ENCODE measurements at places on chromosomes 2 and 18.

GRCh38 chr18:11751341-11752115 lies 62.5 kb downstream of the GNAL start:
- DNase-seq, result no peak

- DNase-seq, result no peak
These were observed 15.5 kb downstream of the NFE2L2 start for GRCh38 chr2:177249038-177249437.

GRCh38 chr2:224946895-224947294 lies 95.4 kb downstream of the DOCK10 start:
- DNase-seq, result peak; percentile 90

GRCh38 chr2:107986278-107987217 lies at the start of gene SLC5A7:
SLC5A7 (plus strand) TSS chr2:107986524; CDS start chr2:107988156, 1,632 bp downstream.
- no peak for DNase-seq

DNA sequence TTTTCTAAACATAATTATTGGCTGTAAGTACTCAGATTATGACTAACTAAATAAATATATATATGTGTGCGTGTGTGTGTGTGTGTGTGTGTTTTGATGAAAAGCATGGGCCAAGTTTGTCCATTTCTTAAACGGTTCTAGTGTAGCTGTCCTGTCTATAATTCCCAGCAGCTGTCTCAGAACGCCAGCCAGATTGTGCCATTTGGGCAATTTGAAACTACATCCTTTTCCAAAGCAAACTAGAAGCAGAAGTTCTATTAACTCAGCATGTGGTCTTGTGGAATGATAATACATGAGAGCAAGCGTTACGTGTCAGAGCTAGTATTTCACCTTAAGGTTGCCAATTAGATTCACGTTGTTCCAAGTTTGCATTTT lies 1.7 kb downstream of the ARHGAP28 start:
- peak; percentile 55 for DNase-seq

DNA sequence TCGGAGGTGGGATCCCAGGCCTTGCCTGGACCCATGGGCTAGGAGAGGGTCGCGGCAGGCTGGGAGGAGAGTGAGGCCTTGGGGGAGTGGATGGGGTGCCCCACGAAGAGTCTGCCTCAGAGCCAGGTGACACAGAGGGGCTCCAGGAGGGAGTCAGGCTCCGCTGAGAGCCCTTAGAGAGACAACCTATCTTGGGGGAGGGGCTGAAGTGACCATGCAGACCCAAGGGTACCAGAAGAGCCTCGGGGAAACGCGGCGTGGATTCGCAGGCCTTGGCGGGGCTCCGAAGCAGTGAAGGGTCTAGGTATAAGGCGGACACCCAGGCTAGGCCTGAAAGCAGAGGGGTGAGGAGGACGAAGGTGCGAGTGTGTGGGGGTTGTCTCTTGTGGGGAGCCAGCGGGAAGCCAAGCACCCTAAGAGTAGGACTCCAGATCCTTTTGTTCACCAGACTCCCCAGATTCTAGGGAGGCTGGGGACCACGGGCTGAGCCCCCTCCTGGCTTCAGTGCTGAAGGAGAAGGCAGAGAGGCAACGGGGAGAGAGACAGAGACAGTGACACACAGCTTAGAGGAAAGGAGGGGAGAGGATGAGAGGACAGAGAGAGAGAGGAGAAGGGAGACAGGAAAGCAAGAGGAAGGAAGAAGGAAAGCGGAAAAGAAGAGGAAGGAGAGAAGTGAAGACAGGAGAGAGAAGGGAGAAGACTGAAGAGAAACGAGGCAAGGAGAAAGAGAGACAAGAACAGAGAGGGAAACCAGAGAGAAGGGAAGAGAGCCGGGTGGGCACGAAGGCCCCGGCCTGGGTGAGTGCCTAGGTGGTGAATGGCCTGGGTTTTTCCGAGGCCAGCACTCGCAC lies 1.1 kb upstream of the HOXD11 start:
- DNase-seq, result no peak

GRCh38 chr2:219472629-219473187 lies 26.0 kb upstream of the GMPPA start:
- no peak for DNase-seq

DNA sequence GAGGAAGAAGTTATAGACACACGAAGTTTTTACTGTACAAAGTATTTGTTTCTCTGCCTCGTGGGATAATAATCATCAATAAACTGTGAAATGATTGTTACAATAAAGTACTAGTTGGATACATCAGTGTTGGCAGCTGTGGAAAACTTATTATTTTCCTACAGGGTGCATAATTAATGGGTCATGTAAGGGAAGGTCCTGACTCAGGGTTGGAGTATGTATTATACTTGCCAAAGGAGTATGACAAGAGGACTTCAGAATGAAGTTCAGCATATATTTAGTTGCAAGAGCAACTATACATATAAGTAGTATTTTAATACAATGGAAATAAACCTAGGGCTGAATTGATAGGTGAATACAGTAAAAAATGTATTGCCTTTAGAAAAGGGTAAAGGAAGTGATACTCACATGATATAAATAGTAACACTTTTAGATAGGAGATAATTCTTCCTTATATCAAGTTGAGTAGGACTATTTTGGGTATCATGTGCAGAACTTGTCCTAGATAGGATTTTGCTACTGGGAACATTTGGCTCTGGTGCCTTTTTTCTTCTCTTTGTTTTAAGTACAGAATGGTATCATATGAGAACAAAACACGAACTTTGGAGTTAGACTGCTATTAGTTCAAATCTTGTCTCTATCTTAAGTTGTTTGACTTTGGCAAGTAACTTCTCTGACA lies 79.1 kb downstream of the PLCL1 start:
- DNase-seq, result peak; percentile 47

DNA sequence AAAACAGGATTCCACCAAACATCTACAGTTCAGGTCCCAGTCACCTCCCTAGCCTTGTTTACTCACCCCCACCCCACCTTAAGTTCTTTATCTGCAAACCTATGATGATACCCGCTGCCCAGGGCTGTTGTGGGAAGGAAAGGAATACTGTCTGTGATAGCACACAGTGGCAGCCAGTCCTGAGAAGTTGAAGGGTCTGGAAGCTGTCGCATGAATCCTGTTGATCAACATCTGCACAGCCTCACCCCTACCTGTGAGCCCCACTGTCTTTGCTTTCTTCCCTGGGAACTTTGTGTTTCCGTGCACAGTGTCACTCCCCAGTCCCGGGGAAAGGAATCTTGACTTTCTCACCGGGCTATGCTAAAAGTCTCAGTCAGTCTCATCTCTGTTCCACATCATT lies 160.7 kb upstream of the EPAS1 start:
- DNase-seq, result no peak

- DNase-seq, result no peak
These were observed 804.3 kb downstream of the RNF144A start for GRCh38 chr2:7721413-7721995.

- no peak for DNase-seq
These were observed 19.4 kb downstream of the AAK1 start for GRCh38 chr2:69624131-69624530.

GRCh38 chr2:53620981-53621380 lies 146.6 kb upstream of the CHAC2 start:
- DNase-seq, result no peak

- DNase-seq, result no peak
These were observed 128.3 kb downstream of the DNER start for GRCh38 chr2:229586012-229586411.

DNA sequence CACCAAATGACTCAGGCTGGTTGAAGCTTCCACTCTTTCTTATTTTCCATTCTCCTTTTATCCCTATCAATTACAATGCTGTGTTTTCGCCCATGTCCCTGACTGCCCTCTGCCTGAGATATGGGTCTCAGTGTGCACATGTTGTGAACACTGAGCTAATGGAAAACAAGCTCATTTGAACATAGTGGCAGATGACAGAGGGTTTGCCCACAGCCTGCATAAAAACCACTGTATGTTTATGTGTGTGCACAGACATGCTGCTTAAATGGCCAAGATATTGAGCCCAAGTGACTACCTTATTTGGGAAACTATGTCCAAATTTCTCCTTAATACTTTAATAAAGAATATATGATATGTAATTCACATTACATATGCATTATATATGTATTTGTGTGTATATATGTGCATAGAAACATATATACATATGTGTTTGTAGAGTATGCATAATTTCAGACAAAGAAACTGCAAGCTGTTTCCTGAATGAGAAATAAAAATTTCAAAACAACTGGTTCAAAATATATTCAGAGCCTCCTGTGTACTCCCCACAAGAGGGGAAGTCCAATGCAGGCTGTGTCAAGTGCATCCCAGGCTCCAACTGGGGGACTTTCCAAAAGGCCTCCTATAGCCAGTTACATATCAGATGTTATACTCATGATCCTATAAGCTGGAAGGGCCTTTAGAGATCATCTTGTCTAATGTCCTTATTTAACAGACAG lies 92.7 kb upstream of the CD302 start:
- DNase-seq, result no peak

GRCh38 chr2:73269686-73270465 lies 14.4 kb downstream of the FBXO41 start:
- DNase-seq, result no peak

GRCh38 chr2:145292166-145292565 lies 772.2 kb upstream of the ZEB2 start:
- DNase-seq, result no peak

DNA sequence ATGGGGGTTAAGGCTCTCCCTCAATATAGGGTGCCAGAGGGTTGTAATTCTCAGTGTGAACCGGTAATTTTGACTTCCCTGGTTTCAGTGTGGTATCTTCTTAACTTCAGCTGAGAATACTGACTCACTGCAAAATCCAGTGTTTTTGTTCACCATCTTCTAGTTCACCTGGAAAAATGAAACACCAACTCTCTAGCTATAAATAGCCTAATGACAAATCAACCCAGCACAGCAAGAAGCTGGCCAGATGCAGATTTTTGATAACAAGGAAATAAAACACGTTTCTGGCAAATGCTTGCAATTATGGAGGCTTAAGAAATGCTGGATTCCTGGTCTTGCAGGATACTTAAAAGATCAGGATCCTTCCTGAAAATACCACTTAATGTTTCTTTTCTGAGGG lies 192.3 kb downstream of the CLIP4 start:
- DNase-seq, result no peak

GRCh38 chr2:54667266-54667639 lies 56.2 kb upstream of the EML6 start:
- DNase-seq, result no peak

- no peak for DNase-seq
These were observed 174.7 kb downstream of the WDR7 start for GRCh38 chr18:56825878-56826277.

DNA sequence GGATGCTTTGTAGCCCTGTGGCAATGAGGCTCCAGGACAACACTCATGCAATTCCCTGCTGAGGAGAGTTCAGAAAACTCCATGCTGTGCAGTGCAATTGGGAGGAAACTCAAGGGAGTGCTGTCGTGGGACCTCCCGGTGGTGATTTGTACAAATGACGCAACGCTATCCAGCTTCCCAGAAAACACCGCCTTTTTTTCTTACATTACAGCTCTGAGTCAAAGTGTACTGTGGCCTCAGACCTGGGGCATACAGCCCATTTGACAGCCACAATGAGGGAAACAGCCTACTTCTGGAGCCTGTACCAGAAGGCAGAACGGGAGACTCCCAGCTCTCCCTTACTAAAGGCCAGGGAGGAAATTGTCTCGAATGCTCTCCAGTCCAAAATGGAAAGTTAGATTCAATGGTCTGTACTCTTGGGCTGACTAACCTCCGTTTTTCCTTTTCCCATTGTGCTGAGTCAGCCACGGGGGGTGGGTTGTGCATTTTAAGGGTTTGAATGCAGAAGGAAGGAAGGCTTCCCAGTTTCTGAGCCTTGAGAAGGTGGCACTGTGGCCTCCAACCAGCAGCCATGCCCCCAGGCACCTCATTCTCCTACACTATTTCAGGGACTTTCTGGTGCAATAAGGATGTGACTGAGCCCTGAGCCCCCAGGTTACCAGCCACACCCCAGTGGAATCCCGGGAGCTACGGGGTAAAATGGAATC lies 16.4 kb upstream of the CYP1B1 start:
- DNase-seq, result peak; percentile 34

GRCh38 chr18:57311472-57311871 lies 40.9 kb upstream of the ST8SIA3 start:
- no peak for DNase-seq

DNA sequence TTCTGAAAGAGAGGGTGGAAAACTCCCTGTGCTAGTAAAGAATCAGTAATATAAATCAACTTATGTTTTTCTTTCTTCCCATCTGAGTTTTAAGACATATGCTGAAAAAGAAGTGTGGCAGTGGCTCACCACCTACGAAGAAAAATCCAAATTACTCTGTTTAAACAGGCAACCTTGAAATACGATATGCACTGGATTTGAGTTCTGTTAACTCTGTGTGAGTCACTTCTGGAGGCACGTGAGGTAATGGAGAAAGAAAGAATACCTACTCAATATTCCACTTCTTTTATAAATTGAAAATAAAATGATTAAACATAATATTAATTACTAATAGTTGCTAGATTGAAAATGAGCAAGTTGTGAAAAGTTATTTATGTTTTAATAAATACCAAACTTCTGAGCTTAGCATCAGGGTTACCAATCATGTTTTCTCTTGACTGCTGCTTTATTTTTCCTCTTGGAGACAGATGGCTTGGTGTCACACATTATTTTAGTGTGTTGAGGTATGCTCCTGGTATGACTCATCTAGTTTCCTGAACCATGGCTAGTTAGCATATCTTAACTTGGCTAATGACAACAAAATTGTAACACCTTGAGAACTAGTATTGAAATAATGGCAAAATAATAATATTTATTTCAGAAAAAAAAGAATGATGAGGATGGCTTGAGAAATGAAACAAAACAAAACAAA lies 1705.5 kb upstream of the PIK3C3 start:
- no peak for DNase-seq

DNA sequence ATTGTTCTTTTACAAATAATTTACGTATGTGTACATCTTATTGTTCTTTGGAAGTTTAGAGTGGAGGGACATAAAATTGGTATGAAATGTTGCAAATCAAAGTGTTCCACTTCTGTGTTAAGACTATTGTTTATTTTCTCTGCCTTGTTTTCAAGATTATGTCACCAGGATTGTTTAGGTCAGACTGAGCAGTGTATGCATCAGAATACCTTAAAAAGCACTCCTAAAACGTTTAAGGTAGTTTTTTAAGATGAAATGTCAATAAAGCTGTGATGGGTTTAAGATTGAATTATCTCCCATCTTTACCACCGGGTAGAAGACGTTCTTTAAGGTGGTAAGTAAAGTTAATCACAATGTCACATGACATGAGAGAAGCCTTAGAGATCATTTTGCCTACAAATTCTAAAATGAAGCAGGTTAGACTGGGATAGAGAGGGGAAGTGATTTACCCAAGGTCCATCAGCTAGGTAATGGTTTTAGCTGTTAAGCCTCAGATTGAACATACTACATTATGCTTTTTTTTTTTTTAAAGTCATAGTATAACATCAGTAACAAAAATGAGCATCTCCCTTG lies 10.6 kb downstream of the VAPA start:
- DNase-seq, result no peak
